NCI-H1417 treated with DMSO at 0.1 percent for 48 hours (cell line): ENCODE measurements at places on chromosomes 7 and 10.

DNA sequence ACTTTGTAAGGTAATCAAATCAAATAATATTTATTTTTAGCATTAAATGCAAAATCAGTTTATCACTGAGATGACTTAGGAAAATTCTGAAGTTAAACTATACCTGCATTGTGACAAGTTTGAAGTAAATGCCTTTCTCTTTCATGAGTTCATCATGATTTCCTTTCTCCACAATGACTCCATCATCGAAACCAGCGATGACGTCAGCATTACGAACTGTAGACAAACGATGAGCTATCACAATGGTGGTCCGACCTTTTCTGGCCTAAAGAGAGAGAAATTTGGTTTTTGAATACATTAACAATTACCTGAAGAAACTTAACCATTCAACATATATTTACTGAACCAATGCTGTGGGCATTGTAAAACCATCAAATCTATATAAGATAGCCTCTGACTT lies 54.9 kb downstream of the ABCB1 start:
- no peak for DNase-seq

- no peak for DNase-seq
Observed at GRCh38 chr7:83531766-83532165, 117.2 kb downstream of the SEMA3E start.

DNA sequence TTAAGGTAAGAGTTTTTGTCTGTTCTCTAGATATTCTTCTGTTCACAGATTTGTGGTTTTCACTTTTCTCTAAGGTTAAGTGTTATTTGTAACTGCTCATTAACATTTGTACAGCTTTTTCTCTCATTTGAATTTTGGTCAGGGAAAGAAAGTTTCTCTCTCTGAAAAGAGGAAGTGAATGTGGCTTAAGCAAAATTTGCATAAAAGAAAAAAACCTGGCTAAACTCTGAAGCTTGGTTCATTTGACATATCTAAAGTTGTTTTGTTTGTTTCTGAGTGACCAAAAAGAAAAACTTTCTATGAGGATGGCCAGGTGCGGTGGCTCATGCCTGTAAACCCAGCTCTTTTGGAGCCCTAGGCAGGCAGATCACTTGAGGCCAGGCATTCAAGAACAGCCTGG lies 22.0 kb upstream of the SLC26A4 start:
- DNase-seq, result no peak

- no peak for DNase-seq
Observed at GRCh38 chr7:159104188-159104920, 40.3 kb downstream of the VIPR2 start.

DNA sequence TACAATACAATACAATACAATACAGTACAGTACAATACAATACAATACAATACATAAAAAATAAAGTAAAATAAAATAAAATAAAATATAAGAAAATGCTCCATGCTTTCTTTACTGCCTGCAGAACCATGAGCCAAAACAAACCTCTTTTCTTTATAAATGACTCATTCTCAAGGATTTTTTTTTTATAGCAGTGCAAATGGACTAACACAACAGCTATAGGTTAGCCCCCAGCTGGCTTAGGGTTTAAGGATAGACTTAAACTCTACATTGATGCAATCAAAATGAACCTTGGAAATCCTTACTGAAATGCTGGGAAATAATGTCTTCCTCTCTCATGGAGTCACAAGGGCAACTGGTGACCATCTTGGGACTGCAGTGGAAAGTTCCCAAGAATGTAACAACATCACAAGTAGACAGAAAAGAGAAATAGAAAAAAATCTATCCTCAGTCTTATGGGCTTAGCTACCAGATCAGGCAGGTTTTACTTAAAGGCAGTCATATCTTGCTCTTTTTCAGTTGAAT lies 348.9 kb downstream of the ARL4A start:
- DNase-seq, result no peak

- no peak for DNase-seq
Observed at GRCh38 chr10:107341281-107341680, 176.8 kb upstream of the SORCS1 start.

DNA sequence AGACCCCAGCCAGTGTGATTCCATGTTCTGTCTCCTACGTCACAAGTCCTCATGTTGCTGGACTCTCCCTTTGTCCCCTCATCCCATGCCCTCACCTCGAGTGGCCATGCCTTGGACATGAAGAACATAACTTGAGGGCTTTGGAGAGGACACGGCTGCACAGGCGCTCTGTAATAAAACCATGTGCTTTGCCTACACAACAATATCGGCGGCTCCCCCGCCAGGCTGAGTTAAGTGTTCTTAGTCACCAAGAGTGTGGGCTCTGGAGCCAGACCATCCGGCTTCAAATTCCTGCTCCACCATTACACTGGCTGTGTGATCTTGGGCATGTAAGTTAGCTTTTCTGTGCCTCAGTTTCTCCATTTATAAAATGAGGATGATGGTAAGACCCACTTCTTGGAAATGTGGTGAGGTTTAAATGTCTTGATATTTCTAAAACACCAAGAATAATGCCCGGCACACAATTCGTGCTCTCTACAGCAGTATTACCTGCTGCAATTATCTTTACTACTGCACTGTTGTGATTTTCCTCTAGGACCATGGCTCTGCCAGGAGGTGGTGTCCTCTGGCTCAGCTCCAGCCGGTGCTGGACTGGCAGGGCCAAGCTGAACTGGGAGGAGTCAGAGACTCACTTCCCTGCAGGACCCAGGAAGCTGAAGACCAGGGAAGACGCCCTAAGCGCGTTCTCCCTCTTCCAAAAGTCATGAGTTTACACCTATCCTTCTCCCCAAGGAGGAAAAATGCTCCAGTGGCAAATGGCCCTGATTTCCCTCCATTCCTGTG lies 15.7 kb downstream of the SLIT1 start:
- no peak for DNase-seq

GRCh38 chr7:155574556-155575290 lies 28.4 kb upstream of the CNPY1 start:
- no peak for DNase-seq

- DNase-seq, result no peak
Observed at GRCh38 chr10:51073453-51074237, 642 bp upstream of the PRKG1 start.

GRCh38 chr7:156768698-156769472 lies 124.1 kb downstream of the LMBR1 start:
- no peak for DNase-seq
